ENCODE measurements at places on chromosomes 5 and 9.
A peak's percentile ranks its signal among the peaks of the same experiment; 100 is the strongest.

DNA sequence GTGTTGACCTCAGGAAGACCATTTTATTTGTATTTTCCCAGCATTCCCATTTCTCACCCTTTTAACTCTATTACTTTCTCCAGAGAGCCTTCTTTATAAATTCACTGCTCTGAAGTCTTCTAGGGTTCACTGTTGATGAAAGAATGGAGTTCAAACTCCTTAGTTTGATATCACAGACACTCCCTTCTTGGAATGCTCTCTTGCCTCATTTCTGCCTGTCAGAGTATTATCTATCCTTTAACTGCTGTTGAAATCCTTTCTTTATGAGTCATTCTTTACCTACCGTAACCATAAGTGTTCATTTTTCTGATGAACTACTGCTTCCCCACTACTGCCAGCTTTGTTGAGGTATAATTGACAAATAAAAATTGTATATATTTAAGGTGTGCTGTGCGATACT is 4.3 kb downstream of the RIC1 start:
- DNase-seq = peak; percentile 26

GRCh38 chr9:110389148-110389750 is 51.6 kb upstream of the TXNDC8 start:
- no peak for DNase-seq

DNA sequence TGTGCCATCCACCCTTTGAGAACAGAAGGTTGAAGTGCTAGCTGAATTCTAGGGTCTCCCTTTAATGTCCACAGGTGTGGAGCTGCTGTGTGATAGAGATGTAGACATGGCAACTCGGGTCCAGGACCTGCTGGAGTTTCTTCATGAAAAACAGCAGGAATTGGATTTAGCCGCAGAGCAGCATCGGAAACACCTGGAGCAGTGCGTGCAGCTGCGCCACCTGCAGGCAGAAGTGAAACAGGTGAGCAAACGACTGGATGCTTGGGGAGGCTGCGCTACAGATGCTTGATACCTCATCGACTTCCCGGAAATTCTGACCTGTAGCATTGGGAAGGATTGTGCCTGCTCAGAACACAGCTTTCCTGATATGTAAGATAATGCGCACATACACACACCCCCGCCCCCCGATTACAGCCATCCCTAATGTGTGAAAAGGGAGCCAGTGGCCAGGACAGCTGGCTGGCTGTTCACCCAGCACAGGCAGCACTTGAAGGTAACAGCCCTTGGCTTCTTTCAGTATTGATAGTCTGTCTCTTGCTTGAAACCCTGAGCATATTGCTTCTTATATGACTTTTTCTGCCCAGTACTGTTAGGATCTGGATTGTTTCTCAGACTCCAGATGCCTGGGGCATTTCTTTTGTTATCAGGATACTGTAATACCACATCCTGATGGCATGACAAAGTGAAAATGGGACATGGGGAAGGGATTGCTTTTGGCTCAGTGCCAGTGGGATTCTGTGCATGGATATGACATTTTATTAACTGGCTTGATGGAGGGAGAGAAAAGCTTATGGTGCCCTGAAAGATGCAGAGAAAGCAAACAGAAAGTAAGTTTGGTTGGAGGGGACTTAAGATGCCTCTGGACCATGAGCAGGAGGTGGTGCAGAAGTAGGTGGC is 216.8 kb upstream of the OTULINL start:
- DNase-seq = no peak

DNA sequence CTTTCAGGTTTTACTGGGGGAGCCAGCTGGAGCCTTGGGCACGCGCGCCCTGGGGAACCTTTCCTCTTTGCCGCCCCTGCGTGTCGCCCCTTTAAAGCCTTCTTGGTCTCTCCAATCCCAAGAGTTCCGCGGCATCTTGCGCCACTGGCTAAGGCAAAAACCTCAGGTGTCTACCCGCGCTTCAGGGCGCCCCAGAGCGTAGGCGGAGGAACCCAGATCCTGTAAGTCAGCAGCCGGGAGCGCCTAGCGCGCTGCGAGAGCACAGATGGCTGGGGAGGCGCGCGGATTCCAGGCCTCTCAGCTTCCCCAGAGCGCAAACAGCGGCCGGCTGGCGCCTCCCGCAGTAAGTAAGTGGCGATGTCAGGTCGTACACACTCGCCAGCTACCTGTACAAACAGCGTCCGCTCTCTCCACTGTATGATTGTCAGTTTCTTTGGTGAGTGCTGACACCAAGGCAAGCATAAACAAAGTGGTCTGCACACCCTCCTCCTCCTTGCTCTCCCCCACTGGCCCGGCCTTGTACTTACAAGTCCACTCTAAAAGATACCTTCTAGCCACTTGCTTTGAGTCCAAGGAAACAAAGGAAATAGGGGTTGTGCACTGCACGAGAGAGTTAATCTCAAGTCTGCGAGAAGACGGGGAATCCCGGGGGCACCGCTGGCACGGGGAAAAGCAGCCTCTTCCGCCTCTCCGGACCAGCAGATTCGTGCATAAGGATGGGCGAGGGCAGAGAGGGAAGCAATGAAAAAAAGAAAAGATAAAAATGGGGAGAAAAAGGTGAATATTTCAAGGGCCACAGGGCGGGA is 2.9 kb downstream of the HTR1A start:
- DNase-seq = no peak

DNA sequence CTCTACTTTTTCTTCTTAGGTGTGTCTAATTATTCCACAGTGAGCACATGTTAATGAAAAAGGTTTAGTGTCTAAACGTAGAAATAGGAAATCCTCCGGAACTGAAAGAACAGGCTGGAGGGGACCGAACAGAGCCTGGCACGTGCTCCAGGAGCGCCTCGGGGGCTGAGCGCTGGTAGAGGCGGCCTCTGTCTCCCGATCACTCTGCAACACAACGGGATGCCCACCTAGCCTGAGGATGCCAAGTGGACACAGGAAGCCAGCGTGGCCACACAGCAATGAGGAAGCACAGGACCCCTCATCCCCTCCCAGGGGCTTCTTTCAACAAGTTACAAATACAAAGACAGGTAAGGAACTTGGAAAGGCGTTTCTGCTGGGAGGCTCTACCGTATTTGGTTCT is 19.4 kb downstream of the TRIM7 start:
- DNase-seq = no peak

DNA sequence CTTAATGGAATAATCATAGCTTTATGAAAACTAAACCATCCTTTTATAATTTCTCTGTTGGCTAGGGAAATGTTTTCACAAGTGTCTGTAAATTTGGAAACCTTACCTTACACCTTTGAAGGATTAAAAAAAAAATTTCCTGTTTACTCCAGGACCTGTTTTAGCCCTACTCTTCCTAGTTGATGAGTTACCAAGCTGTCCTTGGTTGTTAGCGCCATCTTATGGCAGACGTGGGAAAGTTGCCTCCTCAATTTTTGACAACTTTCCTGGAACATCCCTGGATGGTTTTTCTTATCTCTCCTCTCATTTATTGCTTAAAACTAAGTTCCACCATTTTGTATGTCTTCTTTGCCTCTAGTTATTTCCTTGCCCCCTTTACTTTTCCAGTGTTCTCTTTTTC is 25.7 kb downstream of the ZSWIM6 start:
- DNase-seq = no peak

DNA sequence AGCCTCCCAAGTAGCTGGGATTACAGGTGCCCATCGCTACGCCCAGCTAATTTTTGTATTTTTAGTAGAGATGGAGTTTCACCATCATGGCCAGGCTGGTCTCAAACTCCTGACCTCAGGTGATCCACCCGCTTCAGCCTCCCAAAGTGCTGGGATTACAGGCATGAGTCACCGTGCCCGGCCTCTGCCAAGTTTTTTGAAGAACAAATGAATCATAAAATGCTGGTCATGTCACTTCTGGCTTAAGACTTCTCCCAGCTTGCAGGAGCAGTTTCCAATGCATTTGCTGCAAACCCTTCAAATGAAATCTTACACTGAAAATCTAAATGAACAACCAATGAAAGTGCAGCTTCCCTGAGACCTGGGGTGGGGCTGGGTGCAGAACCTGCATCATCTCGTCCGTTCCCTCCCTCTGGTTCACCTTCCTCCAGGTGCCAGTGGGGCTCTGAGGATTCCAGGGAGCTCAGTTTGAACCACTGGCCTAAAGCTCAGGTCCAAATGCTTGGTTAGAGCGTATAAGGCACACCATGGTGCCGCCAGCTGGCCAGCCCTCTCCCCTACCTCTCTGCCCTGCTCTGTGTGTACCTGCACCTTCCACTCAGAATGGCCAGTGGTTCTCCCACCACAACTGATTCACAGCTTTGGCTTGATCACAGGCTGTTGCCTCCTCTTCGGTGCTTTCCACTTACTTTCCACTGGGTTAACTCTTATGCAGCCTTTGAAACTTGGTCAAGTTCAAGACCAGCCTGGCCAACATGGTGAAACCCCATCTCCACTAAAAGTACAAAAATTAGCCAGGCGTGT is 39.8 kb upstream of the FUBP3 start:
- DNase-seq = no peak

- no peak for DNase-seq
These were observed 544.1 kb downstream of the RAB3C start for GRCh38 chr5:59126708-59127573.

DNA sequence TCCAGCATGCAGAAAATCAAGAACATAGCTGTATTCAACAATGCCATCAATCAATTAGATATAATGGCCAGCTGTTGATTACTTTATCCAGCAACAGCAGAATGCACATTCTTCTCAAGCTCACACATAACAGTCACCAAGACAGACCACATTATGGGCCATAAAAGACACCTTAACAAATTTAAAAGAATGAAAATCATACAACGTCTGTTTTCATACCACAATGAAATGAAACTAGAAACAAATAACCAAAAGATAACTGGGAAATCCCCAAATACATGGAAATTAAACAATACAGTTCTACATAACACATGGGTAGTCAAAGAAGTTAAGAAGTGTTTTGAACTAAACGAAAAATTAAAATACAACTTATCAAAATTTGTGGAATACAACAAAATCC is 130.9 kb upstream of the GNA14 start:
- no peak for DNase-seq
